ENCODE measurements at places on chromosomes 1 and 21.

DNA sequence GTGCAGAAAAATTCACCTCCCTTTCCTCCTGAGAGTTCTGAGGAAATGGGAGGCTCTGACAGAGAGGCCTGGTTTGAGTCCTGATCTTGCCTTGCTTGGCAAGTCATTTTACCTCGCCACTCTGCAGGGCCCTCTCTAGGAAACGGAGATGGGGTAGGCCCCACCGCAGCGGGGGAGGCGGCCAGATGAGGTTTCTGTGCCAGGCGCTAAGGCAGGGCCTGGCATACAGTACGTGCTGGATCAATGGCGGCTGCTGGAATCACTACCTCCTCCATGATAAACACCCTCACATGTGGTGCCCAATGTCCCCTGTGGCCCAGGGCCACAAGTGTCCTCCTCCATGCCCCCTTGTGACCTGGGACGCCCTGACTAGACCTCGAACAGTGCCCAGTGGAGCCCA, 499 bp upstream of the PLEKHG5 start:
- DNase-seq: no peak

DNA sequence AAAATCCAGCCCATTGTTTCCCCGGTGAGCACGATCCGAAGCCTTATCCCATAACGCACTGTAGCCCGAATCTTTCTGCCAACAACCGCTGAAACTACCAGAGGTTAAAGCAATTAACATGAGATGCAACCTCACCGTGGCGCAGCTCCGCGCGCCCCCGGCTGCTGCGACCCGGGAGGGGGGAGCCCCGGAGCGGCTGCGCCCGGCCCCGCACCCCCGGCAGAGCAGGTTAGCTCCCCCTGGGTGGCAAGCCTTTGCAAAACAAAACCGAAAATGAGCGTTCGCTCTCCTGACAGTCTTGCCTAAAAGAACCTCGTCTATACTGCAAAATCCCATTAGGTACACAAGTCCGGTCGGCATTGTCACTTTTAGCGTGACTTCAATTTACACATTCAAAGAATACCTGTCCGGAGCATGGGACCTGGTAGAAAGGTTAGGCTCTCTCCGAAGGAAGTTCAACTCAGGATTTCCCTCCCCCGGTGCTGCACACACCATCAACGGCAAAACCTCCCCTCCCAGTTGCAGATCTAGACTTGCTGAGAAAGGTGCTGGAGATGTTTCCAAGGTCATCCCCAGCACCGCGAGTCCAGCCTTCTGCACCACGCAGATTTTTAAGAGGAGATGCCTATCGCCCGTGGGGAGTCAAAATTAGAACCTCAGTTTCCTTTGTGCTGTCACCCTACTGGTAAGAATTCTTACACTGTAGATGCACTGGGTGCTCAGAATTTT, 107.5 kb downstream of the ZNF281 start:
- peak; percentile 21 for DNase-seq

DNA sequence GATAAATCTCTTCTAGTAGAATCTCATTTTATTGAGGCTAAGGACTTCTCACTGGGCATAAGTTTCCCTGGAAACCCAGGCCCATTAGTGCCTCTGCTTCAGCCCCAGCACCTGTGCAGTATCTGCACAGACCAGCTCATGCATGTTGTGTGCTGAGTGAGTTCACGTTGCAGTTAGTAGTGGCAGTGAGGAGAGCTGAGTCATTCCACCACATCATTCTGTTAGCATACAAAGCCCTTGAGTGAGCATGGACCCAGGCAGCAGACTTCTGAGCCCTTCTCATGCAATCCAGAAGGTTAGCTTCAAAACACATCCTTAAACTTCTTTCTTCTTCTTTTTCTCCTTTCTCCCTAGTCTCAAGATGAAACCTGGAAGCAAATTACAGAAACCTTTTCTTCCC, 45.8 kb upstream of the NTPCR start:
- DNase-seq: peak; percentile 64

DNA sequence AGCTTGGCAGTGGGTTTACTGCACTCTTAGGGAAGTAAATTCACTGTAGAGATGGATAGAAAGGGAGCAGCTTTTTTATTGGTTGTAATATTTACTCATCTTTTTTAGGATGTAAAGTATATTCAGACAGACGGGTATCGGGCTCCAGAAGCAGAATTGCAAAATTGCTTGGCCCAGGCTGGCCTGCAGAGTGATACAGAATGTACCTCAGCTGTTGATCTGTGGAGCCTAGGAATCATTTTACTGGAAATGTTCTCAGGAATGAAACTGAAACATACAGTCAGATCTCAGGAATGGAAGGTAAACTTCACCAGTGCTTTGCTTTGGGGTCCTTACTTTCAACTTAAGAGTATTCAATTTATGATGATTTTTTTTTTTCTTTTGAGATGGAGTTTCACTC, 3.2 kb downstream of the UHMK1 start:
- no peak for DNase-seq

DNA sequence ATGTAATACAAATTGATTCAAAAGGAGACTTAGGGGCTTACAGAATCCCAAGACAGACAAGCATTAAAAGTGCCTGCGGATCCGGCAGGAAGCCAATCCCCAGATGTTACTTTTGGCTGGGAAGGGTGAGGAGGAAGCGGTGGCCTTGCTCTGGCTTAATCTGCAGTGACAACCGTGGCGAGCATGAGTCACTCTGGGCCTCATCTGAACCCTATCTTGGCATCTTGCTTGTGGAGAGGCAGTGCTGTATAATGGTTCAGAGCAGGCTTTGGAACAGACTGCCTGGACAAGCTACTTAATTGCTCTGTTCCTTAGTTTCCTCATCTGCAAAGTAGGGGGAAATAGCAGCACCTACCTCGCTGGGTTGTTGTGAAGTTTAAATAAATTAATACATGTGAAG, 74.1 kb downstream of the XCL2 start:
- DNase-seq: peak; percentile 87

- no peak for DNase-seq
Measured at GRCh38 chr21:35811191-35811806, 249.0 kb downstream of the SETD4 start.

GRCh38 chr21:30146558-30147282, 19.9 kb downstream of the CLDN17 start:
- no peak for DNase-seq

Measured in astrocyte of the spinal cord (primary cell).